Activated naive CD4-positive, alpha-beta T cell (primary cell): ENCODE measurements at places on chromosomes 6 and 20.

DNA sequence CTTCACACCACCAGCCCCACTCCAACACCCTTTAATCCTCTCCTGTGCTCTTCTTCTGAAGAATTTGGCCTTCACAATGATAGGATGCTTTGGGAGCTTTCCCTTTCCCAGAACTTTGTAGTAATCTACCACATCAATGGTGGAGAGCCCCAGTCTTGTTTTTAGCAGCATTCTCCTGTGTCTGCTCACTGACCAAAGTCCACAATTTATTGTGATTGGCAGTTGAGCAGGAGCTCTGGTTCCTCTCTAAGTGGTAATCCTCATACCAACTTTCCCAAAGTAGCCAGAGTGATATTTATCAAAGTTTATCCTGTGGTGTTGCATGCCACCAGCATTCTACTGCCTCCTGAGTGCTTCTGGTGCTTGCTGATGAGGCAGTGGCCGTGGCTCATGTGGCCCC, 29.0 kb upstream of the OPN5 start:
- DNase-seq = no peak

- DNase-seq = no peak
Measured at GRCh38 chr6:83215131-83216047, 22.2 kb downstream of the RWDD2A start.

DNA sequence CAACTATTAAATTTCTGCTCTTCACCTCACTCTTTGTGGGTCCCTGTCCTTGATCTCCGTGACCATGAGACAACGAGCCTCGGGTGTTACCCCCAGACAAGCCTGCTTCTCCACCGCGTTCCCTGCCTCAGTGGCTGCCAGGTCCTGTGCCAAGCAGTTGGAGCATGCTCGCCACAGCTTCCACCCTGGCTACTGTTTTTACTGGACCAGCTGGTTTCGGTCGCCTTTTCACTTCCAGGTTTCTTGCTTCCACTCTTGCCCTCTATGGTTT, 5.6 kb downstream of the TP53RK start:
- no peak for DNase-seq

- DNase-seq = no peak
Measured at GRCh38 chr20:63164484-63165355, 51.2 kb downstream of the YTHDF1 start.
